ENCODE measurements at places on chromosomes 7 and 10. TPM values are rescaled to one million over a fixed set of nuclear protein-coding genes. Genes with fewer than 3 reads are reported as not detected.

DNA sequence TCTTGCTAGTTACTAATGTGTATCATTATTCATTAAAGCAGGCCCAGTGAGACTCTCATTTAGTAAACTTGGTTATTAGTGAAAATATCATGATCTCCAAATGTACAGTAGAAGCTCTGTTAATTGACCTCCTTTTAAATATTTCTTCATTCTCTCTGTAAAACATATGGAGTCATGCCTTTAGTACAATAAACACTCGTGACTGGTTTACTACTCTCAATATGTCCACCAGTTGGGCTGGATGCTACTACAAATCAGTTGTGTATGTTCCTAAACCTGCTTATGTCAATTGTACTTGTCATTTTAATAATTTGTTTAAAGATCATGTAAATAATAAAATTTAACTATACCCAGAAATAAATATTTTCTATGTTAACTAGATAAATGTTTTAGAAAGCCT is 68.6 kb upstream of the COMTD1 start:
- DNase-seq: no peak

GRCh38 chr7:155002411-155003091 is 373 bp downstream of the PAXIP1 start:
- peak; percentile 90 for DNase-seq

- DNase-seq: no peak
Measured at GRCh38 chr7:84070770-84071169, 123.8 kb downstream of the SEMA3A start.

The HOXA13 gene
- not detected for total RNA-seq

The BRAT1 gene
- total RNA-seq: 52.2 TPM

The ANK3 gene
- total RNA-seq: 54.1 TPM

The GRM3 gene
- 13.6 TPM for total RNA-seq

The SPAG6 gene
- 2.3 TPM for total RNA-seq

DNA sequence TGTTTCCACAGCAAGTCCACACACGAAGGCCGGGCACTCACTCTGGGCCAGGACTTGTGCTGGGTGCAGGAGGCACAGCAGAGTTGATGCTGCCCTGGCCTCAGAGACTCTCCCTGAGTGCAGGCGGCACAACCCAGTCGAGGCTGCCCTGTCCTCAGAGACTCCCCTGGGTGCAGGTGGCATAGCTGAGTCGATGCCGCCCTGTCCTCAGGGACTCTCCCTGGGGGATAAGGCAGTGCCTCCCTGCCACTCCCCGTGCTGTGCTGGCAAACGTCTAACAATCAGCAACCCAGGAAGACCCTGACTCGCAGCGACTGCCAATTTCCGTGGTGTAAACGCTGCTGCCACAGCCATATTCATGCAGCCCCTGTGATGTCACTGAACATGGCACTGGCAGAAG is 93.1 kb downstream of the PDGFA start:
- DNase-seq: no peak

The PRRT4 gene
- not detected for total RNA-seq

DNA sequence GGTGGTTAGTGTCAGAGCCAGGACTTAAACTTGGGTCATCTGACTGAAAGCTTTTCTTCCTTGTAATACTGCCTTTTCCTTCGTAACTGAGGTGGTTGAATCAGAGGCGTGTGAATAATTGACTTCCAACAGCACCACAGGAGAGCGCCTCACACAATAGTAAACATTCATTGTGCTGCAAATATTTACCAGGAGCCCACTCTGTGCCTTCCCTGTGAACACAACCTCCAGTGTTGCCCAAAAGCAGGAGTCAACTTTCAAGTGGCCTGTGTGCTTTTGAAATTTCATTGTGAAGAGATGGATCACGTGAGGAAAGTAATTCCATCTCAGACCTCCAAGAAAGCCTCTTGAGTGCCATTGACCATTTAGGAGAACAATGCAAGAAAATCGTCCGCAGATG is 60.2 kb downstream of the ADRA2A start:
- peak; percentile 78 for DNase-seq

GRCh38 chr10:3217853-3218252 is 45.3 kb upstream of the PITRM1 start:
- no peak for DNase-seq

The SLC13A1 gene
- total RNA-seq: not detected

The NPY4R2 gene
- not detected for total RNA-seq

DNA sequence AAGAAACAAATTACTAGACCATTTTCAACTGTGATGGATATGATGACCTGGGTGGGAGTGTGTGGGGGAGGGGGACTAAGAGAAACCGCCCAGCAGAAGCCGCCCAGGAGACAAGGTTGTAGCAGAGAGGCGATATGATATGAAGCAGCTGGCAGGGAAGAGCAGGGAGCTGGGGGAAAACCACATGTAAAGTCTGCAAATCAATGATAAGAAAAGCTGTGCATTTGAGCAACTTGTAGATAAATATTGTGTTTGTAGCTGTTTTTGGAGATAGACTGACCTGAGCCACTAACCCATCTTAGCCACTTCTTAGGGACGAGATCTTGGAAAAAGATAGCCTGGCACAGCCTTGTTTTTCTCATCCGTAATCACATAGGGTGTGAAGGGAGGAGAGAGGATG is 252.6 kb downstream of the SEC23IP start:
- DNase-seq: no peak

GRCh38 chr10:100518761-100519241 is 860 bp downstream of the SEC31B start:
- peak; percentile 83 for DNase-seq

GRCh38 chr10:123792248-123792978 is 99.2 kb downstream of the CPXM2 start:
- DNase-seq: no peak

GRCh38 chr7:26880852-26881251 is 16.5 kb upstream of the SKAP2 start:
- no peak for DNase-seq

- DNase-seq: no peak
Measured at GRCh38 chr10:66999762-67000545, 74.1 kb downstream of the LRRTM3 start.

DNA sequence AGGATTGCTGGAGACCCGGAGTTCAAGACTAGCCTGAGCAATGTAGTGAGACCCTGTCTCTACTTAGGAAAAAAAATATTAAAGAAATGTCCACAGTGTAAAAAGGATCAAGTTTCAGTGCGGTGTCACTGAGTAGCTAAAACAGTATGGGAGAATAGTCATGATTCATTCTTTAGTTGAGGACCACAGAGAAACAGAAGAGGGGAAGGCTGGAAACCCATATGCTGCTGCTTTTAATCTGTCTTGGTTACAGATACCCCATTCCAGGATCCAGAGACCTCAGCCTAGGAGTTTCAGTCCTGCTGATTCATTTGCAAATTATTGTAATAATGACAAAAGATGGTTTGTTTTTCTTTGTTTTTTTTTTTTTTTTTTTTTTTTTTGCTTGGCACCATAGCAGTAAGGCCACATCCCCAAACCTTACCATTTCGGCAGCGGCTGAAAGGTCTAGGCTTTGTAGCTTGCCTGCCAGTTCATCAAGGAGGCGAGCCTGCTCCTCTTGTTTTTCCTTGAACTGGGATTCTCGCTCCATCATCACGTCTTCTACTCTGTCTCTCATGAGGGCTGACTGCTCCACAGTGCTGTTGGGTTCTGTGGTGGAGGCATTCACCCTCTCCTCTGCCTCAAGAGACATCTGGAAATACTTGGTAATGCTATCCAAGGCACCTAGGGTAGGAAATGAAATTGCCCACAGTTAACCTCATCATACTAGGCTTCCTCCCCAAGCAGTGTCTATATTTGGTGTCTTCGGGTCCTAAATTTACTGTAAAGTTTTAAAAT is 44.2 kb downstream of the DLD start:
- DNase-seq: no peak

The UCMA gene
- not detected for total RNA-seq

DNA sequence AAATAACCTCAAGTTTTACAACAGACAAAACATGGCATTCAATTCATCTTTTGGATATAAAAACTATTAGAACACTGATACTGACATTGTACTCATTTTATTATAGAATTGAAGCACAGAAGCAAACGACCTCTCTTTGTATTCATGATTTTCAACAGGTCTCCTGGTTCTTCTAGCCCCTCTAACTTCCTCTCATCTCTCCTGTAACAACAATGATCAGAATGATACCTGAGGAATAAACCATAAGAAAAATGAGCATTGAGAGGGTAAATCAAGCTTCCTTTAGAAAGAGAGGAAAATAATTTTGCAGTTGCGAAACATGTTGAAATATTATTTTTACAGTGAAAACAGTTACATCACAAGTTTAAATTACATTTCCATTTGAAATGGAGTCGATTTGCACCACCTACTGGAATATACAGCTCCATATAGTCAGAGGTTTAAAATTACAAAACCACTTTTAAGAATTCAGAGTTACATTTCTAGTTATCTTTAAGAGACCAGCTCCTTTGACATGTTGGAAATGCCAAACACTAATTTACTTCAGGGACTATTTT is 17.5 kb upstream of the TEX36 start:
- no peak for DNase-seq

The FGF8 gene
- total RNA-seq: 32.2 TPM

The SIRT1 gene
- total RNA-seq: 26.2 TPM

DNA sequence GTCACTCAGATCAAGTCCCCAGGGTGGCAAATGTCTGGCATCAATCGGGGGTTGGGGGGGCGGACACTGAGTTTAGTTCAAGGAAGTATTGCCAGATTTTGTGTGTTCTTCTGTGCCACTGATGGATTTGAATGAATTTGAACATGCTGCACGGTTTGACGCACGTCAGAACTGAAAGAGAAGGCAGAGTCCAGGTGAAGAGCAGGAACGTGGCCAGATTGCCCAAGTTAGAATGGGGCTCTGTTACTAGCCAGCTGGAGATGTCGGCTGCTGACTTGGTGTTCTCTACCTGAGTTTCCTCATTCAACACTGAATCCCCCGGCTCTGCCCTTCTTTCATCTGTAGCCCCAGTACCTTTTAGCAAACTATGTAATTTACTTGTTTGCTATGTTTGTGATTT is 180.2 kb downstream of the PRKCQ start:
- DNase-seq: no peak

- no peak for DNase-seq
Measured at GRCh38 chr10:30911303-30911863, 120.3 kb downstream of the ZNF438 start.

DNA sequence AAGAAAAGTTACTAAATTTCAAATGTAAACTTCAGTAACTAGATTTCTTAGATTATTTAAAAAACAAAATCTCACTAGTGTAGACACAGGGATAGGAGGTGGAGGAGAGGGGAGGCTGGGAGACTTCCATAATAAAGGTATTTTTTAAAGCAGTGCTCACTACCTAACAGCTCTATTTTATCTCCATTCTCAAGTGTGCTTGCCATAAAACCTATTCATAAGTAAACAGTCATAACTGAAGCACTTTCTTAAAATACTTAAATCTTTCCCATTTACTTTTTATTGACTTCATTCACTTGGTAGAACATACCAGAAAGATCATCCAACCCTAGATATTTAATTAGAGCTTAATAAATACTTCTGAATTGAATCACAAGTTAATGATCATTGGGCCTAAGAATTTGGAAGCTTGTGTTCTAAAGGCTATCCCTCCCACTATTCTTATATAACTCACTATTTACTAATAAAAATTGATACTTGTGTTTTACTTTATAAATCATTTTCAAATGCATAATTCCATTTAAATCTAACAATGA is 107.4 kb downstream of the SNX13 start:
- no peak for DNase-seq

GRCh38 chr10:131573707-131574106 is 262.2 kb upstream of the TCERG1L start:
- DNase-seq: no peak

DNA sequence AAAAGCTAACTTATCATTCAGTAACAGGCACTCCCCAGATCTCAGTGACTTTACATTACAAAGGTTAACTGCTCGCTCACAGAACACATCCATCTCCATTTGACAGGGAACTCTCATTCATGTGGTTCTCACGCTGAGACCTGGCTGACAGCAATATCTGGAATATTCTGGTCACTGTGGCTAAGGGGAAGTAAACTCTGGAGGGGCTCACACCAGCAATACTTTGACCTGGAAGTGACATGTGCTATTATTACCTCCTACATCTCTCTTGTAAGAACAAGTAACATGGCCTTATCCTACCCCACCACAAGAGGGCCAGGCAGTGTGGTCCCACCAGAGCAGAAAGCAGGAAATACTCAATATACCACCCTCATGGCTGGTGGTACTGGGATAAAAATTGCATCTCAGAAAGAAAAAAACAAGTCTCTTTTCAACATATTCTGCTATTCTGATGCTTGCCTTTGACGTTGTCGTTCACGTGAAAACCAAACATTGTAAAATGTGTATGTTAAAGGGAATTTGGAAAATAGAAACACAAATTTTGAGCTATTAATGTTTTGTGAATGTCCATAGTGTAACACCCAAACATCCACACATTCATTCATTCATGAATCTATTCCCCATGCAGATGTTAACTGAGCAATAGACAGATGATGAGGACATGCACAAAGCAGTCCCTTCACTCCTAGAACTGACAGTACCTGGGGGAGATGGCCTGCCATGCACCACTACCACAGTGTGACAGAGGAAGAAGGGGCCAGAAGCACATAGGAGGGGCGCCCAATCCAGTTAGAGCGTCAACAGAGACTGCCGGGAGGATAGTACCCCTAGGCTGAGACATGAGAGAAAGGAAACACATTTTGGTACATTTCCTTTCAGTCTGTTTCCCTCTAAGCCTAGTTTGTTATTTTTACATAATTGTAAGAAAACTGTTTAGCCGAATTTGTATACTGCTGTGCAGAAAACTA is 166.0 kb upstream of the SP4 start:
- DNase-seq: peak; percentile 64

The HABP2 gene
- total RNA-seq: not detected

DNA sequence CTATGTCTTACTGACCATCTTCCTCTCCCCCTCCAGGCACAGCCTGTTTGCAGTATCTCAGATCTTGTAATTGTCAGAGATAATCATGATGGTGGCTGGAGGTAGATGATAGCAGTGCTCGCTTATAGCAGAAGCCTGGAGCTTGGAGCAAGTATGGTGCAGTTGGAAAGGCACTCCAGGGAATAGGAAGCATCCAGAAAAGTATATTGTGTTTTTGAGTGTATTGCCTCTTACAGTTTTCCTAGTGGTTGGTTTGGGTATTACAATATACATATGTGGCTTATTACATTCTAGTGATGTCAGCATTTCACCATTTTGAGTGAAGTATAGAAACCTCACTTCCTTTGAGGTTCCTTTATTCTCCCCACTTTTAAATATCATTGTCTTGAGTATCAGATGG is 101.5 kb downstream of the STK31 start:
- no peak for DNase-seq

GRCh38 chr7:20595971-20596370 is 19.5 kb upstream of the ABCB5 start:
- no peak for DNase-seq

- DNase-seq: no peak
Measured at GRCh38 chr10:110212119-110213006, 5.0 kb downstream of the MXI1 start.
